ENCODE measurements at places on chromosomes 2 and 18.

DNA sequence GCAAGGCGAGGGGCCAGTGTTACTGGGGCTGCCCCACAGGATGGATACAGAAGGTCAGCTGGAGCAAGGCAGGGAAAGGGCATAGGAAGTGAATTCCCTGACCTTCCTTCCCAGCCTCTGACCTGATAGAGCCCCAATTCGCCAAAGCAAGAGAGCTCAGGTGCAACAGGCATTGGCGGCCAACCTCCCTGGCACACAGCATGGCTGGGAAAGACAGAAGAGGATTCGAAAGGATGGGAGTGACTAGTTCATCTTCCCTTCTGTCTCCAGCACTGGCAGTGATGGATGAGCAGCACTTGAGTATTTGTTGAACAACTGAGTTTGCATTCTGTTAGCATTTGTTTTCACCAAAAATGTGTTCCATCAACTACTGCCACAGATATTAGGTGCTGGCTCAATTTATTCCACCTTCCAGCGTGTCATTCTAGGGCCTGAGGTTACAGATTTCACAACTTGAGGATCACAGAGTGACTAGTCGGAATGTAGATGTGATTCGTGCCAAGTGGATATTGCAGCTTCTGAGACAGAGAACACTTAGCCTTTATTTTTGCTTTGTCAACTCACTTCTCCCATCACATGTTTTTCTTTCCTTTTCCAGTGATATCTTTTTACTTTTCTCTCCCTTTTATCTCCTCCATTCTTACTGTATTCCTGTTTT, 6.2 kb downstream of the COPS8 start:
- no peak for DNase-seq

GRCh38 chr2:10985260-10985659, 73.5 kb downstream of the KCNF1 start:
- DNase-seq = no peak

DNA sequence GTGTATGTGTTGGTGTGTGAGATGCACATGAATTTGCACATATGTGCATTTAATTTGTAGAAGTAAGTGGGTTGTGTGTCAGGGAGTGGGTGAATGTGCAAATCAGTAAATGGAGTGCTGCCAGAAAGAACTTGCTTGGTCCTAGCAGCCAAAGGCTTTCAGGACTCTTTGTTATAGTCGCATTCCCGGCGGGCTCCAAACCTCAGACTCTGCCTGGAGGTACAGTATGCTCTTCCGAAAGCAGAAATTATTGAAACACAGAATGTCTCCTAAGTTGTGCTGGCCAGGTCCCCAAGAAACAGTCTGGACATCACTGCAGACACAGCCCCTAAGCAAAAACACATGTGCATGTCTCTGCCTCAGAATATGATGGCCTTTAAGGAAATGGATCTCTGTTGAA, 232.4 kb downstream of the INSIG2 start:
- no peak for DNase-seq

DNA sequence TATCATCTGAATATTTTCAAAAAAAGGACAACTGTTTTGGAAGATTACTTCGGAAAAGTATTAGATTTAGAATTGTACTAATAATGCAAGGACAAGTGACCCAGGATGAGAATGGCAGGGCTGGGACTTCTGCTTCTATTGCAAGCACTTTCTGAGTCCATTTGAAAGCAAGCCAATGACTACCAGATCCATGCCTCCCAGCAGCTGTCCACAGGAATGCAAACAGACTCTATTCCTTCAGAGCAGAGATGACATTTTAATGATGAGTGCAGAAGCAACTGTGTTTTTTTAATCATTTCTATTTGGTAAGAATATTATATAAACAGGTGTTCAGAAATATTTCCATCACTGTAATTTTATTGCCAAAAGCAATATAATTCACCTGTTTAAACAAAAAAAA, 456.7 kb downstream of the SOX11 start:
- no peak for DNase-seq

- DNase-seq = no peak
Measured at GRCh38 chr2:205644018-205644417, 38.3 kb upstream of the NRP2 start.

- DNase-seq = no peak
Measured at GRCh38 chr2:98463988-98464771, 19.5 kb downstream of the INPP4A start.

GRCh38 chr2:240114233-240114632, 21.9 kb downstream of the COPS9 start:
- no peak for DNase-seq

DNA sequence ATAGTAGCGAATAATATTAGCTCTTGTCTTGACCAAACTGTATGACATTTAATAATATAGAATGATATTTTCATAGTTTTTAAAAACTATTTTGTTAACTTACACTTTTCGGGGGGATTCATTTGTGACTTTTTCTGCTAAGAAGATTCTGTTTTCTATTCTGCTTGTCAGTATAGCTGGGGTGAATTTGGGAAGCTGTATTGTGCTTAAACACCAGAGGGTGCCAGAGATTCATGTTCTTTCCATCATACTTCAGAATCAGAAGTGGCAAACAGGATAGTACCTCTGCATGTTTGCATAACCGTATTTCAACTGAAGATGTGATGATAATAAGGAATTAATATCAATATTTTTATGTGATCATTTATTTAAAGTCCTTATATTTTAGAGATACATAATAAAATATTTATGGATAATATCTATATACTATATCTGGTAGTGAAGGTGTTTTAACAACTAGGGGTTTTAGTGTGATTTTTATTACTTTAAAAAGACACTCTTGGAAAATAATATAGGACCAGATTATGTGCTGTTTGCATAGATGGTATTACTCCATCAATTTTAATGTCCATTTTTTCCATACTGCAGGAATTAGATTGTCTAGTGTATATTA, 81.0 kb downstream of the TAF4B start:
- peak; percentile 45 for DNase-seq

DNA sequence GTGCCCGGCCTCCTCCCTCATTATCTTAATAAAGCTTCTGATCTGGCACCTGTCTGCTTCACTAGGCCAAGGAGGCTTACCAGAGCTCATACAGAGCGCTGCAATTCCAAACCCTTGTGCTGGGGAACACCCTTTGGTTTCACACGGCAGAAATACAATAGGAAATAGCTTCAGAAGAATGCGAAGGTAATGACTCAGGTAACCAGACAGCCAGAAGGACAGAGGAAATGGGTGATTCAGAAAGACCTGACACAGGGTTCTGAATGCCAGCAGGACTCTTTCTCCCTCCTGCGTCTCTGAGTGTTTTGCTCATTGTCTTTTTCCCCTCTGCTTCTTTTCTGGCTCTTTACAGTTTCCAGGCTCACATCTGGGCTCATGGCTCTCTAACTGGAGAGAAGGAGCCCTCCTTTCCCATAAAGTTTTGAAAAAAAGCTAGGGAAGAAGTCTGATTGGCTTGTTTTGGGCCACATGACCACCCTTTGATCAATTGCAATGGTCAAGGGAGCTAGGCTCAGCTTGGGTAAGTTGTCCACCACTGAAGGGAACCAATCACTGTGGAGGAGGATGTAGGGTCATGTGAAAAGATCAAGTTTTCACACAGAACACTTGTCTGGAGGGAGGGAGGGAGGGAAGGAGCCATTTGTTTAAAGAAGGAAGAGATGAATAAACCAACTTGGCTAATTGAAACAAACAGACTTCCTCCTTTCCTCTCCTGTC, 90.5 kb upstream of the UPP2 start:
- DNase-seq = peak; percentile 65

DNA sequence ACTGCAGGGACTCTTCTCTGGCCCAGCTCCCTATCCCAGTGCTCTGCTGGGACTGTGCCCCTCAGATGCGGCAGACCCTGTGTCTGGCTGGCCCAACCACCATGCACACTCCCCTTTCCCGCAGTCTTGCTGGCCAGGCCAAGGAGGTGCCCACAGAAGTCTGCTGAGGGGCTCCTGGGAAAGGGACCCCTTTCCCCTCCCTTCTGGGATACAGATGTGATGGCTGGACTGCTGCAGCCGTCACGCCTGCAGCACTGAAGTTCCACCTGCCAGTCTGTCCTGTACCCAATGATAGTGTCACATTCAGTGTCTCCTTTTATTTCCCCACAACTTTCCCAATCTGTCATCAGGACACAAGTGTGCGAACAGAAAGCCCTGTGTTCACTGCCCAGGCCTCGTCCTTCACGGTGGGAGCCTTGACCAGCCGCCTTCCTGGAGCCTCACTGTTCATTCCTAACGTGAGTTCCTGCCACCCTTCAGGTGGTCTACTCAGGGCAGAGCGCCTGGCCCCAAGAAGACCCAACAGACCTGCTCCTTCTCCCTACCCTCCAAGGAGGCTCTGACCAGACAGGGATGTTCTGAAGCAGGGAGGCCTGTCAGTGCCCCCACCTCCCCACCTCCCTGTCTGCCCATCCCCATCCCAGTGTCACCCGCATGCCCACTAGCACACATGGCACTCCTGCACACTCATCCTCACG, 47.1 kb downstream of the ANKMY1 start:
- DNase-seq = no peak

DNA sequence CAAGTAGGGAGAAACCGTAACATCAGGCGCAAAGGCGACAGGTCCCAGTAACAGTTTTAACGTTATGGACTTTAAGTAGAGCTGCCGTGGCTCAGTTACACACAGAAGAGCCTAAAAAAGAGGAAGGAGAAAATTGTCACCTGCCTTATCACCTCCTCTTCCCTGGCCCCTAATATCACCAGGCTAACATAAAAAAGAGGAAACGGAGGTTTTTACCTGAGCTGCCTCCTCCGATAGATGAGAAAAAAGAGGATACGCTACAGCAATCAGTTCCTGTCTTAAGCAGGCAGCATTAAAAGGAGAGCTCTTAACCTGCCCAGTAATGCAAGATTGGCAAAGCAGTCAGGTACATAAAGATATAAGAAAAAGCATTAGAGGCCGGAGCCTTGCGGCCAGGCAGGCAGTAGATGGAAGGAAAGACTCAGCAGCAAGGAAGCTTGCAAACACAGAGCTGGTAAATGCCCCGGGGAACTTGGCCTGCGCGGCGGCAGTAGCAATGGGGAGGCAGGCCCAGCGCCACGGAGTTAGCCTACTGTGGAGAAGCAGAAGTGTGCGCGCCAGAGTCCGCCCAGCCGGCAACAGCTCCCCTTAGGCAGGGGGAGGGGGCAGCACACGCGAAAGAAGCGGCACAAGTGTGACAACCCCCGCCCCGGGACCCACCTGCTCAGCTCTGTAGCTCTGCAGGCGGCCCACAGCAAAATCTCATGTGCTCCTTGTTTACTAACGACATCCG, 116.3 kb upstream of the SCN7A start:
- no peak for DNase-seq

- peak; percentile 79 for DNase-seq
Measured at GRCh38 chr2:177396703-177397460, 4.3 kb downstream of the AGPS start.

DNA sequence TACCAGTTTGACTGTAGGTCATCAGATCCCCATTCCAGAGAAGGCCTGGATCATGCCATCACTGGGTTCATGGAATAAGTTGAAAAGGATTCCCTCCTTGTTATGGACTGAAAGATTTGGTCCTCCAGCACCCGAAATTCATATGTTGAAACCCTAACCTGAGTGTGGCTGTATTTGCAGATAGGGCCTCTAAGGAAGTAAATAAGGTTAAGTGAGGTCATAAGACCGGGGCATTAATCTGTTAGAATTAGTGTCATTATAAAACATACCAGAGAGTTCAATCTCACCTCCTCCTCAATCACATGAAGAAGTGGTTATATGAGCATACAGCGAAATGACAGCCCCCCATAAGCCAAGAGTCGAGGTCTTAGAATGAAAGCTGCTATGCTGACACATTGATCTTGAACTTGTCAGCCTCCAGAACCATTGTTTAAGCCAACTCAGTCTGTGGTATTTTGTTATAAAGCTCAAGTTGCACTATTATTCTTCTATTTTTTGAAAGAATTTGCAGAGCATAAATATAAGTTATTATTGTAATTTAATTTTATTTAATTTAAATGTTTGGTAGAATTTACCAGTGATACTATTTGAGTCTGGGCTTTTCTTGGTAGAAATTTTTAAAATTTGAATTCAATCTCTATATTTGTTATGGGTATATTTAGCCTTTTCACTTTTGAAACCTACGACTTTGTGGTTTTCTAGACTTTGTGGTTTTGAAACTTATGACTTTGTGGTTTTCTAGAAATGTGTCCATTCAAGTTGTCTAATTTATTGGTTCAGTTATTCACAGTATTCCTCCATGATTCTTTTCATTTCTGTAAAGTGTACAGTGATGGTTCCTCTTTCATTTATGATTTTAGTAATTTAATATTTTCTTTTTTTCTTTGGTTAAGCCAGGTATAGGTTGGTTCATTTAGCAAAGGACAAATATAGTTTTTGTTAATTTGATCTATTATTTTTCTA, 1206.7 kb upstream of the CDH2 start:
- DNase-seq = peak; percentile 38

- no peak for DNase-seq
Measured at GRCh38 chr2:225431105-225431863, 31.8 kb downstream of the NYAP2 start.

GRCh38 chr2:175929850-175930249, 72.2 kb downstream of the LNPK start:
- no peak for DNase-seq

DNA sequence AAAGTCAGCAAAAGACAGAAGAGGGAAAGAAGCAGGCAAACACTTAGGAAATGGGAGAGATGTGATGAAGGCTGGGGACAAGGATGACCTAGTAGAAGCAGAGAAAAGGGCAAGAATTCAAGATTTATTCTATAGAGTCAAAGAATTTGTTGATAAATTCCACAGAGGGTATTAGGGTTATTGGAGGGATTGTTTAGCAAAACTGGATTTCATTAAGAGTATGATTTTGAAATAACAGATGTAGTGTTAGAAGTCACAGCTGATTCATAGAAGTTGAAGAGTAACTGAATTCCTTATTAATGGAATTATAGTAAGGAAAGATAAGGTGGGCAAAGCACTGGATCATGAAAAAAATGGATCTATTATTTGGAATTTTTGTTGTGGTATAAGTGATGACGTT, 48.6 kb downstream of the CEP192 start:
- DNase-seq = no peak

DNA sequence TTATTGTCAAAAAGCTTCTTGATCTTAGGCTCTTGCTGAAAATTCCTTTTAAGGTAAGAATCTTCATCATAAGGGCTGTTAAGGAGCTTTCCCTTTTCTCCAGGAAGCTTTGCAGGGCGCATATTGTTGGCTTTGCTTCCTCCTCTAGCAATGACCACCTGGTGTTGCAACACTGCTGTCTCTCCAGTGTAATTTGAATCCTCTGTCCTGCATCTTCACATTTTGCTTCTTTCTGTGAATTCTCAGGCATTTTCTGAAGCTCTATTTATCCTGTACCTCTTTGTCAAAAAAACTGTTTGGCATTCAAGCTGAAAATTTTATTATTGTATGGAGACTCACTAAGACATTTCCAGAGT, 533.1 kb upstream of the CHAC2 start:
- DNase-seq = no peak
